ENCODE measurements at places on chromosomes 7 and 10.

DNA sequence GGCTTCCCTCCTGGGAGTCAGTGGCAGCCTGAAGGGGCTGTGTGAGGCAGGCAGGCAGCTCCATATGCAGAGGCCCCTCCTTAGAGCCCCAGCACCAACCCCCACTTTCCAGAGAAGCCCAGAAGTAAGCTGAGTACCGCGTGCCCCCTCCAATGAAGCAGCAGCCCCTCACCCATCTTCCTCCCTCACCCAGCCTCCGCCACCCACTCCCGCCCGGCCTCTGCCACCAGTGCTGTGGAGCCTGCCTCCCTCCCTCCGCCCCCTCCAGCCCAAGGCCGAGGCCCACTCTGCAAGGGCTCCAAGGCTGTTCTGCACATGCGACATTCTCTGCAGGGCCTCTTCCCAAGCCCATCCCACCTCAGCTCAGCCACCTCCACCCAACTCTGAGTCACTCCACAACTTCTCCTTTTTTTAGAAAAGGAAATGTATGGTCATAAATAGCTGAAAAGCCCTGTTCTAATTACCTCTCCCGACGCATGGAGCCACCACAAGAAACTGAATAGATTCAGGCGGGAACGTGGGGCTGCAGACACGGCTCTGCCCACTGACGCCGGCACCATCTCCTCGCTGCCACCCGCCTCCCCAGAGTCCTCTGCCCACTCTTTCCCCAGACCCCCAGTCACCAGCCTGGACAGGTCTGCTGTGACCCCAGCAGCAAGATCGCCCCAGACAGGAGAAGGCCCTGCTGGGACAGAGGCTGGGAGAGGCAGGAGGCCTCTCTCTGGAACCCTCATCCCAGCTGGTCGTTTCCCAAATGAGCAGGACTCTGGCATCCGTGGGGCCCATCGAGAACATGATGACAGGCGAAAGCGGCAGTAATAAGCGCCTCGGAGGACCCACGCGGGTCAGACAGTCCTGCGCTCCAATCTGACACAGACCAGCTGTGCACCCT, 213.9 kb downstream of the MAD1L1 start:
- DNase-seq, result no peak

- no peak for DNase-seq
Observed at GRCh38 chr10:30800368-30800767, 170.8 kb upstream of the LYZL2 start.

DNA sequence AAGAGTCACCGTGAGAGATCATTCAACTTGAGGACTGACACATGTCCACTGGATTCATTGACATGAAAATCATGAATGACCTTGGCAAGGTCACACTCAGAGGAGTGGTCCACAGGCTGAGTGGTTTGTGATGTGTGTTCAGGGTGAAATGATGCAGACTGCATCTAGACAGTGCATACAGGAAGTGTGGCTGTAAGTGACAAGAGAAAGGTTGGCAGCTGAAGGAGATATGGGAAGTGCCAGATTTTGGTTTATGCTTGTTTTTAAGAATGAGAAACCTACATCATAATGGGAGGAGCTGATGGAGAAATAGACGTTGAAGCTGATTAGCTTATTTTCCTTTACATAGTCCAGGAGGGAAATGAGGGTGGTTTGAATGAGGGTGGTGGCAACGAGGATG, 64.8 kb upstream of the VIPR2 start:
- no peak for DNase-seq

DNA sequence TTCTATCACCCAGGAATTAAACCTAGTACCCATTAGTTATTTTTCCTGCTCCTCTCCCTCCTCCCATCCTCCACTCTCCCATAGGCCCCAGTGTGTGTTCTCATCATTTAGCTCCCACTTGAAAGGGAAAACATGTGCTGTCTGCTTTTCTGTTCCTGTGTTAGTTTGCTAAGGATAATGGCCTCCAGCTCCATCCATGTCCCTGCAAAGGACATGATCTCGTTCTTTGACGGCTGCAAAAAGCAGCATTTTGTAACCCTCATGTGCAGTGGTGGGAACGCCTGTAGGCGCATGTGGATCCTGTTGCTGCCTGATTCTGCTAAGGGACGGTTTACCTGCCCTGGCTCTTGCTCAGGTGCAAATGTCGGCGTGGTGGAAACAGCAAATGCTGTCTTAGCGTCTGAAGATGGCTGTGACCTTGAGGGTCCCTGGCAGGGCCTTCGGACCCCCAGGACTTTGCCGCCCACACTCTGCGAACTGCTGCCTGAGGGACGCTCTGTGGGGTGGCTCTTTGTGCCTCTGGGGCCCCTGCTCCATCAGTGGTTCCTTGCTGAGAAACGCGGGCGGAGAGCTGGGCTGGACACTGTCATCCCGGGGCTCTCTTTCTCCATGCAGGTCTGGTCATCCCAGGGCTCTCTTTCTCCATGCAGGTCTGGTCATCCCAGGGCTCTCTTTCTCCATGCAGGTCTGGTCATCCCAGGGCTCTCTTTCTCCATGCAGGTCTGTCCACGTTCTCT, 5.6 kb upstream of the MTG1 start:
- no peak for DNase-seq

DNA sequence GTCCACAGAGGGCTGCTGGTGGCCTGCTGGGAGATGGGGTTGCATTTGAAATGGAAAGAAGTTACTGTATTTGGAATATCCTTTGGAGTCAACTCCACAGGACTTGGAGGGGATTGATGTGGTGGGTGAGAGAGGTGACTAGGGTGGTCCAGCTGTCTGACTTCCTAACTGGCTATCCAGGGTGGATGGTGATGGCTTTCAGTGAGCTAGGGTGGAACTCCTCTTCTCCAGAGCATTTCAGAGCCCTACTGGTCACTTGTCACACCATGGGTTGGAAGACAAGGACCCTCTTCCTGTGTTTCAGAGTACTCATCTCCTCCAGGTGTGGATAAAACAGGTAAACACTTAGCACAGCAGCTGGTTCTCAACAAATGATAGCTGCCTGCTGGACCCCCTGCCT, 3.3 kb upstream of the ADAMTS14 start:
- DNase-seq, result no peak

DNA sequence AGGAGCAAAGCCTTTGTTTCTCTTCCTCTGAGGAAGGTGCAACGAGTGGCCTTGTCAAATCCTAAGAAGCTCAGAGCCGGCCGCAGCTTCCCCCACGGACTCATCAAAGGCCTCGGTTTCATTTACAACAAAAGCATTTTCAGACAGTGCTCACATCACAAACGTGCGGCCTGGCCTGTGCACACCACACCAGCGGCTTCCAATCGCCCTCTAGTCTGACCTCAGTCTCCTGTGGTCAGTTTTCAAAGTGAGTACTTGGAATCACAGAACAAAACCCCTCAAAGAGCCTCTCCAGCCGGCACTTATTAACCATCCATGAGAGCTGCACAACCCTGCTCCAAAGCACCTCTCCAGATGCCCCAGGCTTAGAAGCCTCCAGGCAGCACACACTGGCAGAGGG, 3.3 kb downstream of the RADIL start:
- no peak for DNase-seq

GRCh38 chr10:104501449-104501848, 139.6 kb upstream of the SORCS3 start:
- DNase-seq, result no peak

- no peak for DNase-seq
Observed at GRCh38 chr10:17276756-17277424, 48.8 kb downstream of the VIM start.

DNA sequence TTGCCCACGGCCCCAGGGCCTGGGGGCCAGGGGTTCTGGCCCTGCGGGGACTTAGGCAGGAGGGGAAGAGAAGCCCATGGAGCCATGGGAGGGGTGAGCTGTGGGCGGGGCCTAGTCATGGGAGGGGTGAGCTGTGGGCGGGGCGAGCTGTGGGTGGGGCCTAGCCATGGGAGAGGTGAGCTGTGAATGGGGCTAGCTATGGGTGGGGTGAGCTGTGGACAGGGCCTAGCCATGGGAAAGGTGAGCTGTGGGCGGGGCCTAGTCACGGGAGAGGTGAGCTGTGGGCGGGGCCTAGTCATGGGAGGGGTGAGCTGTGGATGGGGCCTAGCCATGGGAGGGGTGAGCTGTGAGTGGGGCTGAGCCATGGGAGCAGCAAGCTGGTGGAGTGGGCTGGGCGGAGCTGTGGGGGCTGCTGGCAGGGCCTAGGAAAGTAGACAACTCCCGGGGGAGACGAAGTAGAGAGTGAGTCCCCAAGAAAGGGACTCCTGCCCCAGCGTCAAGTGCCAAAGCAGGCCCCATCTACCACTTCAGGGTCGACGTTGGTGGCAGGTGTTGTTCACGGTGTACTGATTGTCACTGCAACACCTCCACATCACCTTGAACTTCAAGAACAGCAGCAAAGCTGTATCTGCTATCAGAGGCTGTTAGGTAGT, 19.2 kb upstream of the TTYH3 start:
- peak; percentile 8 for DNase-seq

GRCh38 chr10:59432207-59432900, 70.0 kb upstream of the FAM13C start:
- DNase-seq, result no peak

DNA sequence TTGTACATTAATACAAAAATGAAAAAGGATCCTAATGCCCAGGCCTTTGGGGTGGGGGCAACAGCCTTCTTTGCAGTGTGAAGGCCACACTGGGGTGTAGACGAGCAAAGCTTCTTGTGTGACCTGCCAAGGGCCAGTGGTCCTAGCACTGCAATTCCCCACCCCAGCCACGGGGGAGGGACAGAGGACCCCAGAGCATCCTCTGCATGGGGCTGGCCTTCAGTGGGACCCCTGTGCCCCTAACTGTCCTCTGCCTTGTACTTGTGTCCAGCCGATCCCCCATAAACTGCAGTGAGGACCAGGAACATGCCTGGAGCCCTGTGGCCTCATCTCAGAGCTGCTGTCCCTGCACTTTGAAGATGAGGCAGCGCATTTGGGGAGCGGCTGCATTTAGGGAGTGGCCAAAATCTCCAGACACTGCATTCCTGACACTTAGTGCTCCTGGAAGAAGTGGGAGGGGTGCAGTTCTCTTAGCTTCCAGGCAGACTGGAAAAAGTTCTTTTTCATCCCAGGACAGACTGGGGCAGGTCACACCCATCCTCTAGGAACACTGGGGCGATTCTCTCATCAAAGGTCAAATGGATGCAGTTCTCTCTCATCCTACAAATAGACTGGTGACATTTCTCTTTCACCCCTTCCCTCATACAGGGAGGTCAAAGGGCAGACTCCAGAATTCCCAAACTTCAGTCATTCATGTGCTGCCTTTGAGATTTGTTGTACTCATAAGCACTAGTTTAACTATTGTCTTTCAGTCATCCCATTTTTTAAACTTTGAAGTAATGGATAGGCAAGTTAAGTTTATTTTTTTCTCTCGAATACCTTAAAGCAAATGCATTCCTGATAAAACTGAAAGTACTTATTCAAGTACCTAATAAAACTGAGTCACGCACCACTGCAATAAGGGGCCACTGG, 922 bp upstream of the MYO1G start:
- DNase-seq, result peak; percentile 46

DNA sequence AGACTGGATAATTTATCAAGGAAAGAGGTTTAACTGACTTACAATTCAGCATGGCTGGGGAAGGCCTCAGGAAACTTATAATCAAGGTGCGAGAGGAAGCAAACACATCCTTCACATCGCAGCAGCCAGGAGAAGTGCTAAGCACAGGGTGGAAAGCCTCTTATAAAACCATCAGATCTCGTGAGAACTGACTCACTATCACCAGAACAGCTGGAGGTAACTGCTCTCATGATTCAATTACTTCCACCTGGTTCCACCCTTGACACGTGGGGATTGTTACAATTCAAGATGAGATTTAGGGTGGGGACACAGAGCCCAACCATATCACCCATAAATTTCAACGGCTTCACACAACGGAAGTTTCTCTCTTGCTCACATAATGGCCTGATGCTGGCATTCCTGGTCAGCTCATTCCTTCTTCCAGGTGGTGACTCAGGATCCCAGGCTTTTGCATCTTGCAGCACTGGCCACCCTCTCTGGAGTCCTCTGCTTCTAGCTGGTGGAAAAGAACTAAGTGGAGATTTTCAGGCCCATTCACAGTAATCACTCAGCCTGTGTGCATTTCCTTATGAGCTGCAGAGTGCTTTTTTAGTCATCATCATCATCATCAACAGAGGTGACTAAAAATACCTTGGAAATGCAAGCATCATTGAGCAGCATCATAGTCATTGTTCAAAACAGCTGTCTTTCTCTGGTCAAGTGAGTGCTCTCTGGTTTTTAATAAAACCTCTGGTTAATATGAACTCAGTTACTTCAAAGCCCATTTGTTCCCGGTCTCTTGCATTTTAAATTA, 308.1 kb downstream of the SFMBT2 start:
- DNase-seq, result no peak

DNA sequence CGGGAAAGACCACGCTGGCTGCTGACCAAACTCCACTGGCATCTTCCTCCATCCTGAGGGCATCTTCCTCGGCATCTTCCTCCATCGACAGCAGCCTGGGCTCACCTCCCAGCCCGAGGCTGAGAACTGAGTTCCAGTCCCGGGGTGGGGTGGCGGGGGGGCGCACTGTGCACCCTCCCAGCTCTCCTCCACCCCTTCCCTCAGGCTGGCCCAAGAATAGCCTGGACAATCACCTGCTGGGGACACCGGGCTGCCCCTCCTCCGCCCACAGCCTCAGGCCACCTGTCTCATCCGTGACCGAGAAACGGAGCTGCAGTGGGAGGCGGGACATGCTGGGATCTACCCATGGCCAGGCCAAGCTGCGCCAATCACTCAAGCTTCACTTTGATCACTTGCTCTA, 37.2 kb downstream of the DIP2C start:
- DNase-seq, result no peak

DNA sequence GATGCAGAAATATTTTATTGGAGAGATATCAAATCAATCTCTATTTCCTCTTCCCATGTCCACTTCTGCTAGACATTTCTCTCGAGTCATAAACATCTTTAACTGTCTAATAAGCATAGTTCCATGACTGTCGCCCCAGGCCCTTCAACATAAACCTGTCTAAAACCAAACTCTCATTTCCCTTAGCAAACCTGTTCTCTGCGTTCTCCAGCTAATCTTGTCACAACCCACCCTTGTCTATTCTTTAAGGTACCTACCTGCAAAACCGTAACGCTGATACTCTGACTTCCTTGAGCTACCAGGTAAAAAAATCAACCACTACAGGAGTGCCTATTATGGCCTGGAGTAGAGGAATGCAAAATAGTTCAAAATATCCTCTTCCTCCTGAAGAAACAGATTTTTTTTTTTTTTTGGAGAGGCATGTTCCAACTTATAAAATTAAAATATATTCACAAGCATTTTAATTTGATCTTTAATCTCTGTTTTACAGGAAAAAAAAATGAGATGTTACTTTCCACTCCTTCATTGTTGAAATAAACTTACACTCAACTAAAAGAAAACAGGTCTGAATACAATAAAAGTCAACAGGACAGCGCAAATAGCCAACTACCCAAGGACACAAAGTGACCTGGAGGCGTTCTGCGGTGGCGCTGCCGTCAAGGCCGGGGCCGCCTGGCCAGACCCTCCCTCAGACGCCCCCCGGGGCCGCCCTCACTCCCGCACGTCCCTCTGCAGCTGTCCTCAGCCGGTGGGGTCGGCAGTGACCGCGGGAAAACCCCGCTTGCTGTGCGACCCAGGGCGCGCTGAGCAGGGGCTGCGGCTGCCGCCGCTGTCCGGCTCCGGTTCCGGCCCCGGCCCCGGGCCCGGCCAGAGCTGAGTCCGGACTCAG, 765 bp downstream of the SLC25A40 start:
- DNase-seq, result no peak

Data from activated CD4-positive, alpha-beta T cell treated with anti-CD3 and anti-CD28 coated beads, Interleukin-2, amount 50 U/mL, for 48 hours (primary cell).